ENCODE measurements at places on chromosomes 7 and 10.

DNA sequence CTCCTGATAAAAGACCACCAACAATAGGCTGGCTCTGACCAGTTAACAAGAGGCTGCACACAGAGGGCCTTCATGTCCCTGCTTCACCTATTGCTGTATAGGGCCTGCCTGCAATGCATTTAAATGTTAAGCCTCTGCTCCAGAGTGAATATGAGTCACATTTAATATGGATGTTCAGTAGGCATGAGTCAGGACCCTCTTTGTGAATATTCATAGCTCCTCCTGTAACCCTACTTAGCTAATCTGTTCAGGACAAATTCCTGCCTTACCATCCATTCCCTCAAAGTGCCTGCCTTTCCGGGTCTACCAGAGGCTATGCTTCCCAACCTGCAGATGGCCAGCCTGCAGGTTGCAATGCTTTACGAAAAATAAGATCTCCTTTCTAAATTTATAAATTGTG is 32.5 kb downstream of the ARHGAP22 start:
- DNase-seq: no peak

- DNase-seq: no peak
Observed at GRCh38 chr7:80981405-80981804, 62.6 kb upstream of the SEMA3C start.

DNA sequence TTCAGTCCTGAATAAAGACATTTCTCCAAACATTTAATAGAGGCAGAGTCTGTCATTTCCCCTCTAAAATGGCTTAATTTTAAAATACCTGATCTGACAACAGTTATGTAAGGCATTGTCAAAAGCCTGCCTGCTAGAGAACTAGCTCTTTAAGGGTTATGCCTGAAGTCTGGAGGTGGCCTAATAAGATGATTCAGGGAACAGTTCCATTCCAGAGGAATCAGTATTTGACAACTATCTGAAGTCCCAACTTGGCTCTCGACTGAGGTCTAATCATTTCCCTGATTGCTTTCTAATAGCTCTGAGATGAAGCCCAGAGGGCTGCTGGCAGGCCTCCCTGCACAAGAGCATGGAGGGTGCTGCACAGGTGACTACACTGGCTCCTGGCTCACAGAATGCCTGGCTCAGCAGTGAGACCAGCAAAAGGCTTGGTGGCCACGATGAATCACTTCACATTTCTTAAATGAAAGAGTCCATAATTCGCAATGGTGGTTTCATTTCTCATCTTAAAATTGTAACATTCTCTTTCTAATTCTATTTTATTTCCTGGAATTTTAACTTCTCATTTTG is 509.6 kb upstream of the POM121L12 start:
- DNase-seq: no peak

GRCh38 chr7:30062587-30062986 is 34.4 kb downstream of the PLEKHA8 start:
- peak; percentile 11 for DNase-seq

DNA sequence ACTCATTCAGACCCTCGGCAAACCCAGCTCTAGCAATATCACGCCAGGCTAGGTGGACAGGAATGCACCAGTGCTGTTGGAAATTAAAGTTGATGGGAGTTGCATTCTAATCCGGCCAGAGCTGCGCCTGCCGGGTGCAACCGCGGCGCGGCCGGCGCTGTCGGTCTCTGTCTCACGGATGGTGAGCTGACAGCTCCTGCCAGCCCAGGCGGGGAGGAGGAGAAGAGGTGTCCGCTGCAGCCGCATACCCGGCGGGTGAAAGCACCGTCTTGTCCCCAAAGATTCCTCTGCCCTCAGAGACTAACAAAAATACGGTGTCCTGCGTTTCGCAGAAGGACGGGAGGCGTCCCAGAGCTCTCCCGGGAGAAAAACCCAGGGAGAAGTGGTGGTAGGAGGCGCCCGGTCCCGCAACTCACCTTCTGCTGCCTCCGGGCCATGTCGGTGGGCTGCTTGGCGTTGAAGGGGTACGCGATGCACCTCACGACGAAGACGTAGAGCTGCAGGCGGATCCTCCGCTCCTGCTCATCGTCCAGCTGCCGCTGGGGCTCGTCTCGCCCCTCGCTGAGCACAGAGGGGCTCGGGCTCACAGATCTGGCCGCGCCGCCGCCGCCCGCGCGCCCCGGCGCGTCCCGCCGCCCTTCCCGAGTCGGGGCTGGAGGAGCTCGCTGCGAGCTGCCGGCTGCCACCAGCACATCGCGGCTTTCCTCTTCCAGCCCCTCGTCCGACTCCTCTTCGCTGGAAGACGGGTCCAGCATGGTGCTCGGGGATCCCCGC is 490 bp downstream of the CADPS2 start:
- peak; percentile 90 for DNase-seq

GRCh38 chr10:104300002-104300735 is 31.2 kb downstream of the GSTO2 start:
- no peak for DNase-seq

DNA sequence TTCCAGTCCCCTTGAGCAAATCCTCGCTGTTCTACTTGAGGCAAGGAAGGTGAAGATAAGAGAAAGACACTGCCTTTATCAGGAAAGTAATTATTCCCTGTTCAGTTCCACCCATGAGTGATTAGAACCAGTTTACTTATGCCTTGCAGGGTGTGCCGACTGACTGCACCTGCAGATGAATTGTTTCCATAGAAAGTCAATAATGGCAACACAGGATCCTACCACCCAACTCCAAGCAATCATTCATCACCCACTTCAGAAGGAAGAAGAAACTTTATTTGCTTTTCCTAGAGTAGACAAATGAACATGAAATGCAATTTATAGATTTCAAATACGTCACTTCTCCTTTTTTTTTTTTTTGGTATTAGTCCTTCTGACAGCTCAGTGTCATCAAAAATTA is 383.9 kb downstream of the SORCS1 start:
- no peak for DNase-seq

- peak; percentile 14 for DNase-seq
Observed at GRCh38 chr7:1974290-1975101, 258.2 kb downstream of the MAD1L1 start.

- no peak for DNase-seq
Observed at GRCh38 chr7:135166338-135166990, 4.0 kb downstream of the CYREN start.

DNA sequence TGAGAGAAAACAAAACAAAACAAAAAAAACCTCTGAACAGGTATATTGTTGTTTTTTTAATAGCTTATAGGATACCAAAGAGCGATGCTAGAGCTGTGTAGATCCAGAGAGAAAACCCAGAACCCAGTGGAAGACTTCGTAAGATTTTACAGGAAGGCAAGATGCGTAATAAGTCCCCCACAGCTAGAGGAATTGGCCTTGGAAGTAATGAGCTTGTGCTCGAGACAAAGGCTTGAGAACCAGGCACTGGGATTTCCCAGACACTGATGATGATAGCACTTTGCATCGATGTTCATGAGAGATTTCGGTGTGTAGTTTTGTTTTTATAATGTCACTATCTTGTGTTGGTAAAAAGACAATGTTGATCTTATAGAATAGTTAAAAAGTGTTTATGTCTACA is 821.5 kb upstream of the IGFBP3 start:
- no peak for DNase-seq

GRCh38 chr10:53638006-53638405 is 865.4 kb upstream of the MBL2 start:
- DNase-seq: no peak

GRCh38 chr7:105149827-105150226 is 135.8 kb downstream of the KMT2E start:
- no peak for DNase-seq

DNA sequence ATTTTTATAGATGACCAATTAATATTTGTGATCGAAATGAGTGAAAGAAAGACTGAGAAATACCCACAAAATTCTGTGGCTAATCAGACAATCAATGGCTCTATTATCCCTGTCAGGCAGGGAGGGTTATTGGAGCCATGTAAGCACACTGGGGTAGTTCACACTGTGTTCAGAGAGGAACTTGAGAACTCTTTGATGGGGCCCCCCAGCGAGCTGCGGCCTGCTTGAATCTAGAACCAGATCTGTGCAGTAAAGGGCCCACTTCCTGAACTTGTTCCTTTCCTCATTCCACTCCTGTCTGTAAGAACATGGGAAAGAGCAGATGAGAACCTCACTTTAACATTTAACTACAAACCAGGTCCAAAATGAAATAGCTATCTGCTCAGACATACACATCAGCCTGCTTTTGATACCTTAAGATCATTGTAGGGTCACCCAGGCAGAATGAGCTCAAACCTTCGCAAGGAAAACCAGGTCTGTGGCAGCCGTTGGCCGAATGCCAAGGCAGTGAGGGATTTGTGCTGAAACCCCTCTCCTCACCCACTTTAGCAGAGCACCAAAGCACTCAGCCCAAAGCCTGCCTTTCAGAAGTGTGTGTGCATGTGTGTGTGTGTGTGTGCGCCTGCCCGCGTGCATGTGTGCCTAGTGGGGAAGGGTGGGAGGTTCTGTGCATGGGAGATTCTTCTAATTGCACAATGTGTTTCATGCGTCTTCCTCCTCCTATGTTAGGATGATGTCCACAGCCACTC is 365.6 kb upstream of the MGMT start:
- peak; percentile 31 for DNase-seq

GRCh38 chr10:21498377-21498776 is 27.1 kb downstream of the SKIDA1 start:
- no peak for DNase-seq

- no peak for DNase-seq
Observed at GRCh38 chr10:88881922-88882645, 2.0 kb downstream of the STAMBPL1 start.

- DNase-seq: no peak
Observed at GRCh38 chr7:1227814-1228544, 4.7 kb upstream of the UNCX start.

GRCh38 chr7:93927585-93927984 is 6.0 kb downstream of the GNG11 start:
- no peak for DNase-seq

DNA sequence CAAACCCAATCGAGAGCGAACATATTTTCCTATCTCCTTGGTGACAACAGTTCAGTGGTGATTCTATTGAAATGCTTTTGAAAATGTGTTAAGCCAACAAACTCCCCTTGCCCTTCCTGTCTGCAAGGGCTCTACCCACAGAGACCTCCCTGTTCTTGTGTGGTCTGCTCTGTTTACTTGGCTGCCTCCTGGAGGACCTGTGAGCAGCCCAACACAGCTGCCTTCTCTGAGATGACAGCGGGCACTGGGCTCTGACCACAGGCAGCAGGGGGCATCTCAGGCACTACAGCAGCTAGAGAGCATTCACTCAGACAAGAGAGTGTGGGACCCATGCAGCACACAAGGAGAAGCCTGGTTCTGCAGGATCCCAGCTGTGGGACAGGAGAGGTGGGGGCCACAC is 416.4 kb downstream of the TCERG1L start:
- DNase-seq: no peak

- no peak for DNase-seq
Observed at GRCh38 chr10:62708569-62708968, 96.0 kb upstream of the ADO start.

DNA sequence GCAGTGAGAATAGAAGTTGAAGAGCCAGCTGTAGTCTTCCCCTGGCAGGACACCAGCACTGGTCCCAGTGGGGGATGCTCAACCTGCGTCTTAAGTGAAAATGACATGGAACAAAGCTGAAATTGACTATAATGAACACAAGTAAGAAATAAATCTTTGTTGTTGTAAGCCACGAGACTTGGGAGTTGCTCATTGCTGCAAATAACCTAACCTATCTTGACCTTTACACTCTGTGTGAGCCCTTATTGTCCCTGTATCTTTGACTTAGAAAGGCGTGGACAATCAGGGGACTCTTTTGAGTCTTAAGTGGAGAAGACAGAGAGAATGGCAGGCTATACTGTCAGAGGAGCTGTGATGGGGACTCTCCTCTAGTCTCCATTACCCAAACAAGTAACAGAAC is 16.9 kb downstream of the ZC3HAV1L start:
- no peak for DNase-seq

- DNase-seq: no peak
Observed at GRCh38 chr10:121188005-121188404, 336.8 kb downstream of the WDR11 start.

Data from retina (tissue), 1 donor.